Activated T-helper 1 cell treated with anti-CD3 and anti-CD28 coated beads, Interleukin-2, amount 50 U/mL, for 16 hours (primary cell): ENCODE measurements at places on chromosomes 16 and 17.

DNA sequence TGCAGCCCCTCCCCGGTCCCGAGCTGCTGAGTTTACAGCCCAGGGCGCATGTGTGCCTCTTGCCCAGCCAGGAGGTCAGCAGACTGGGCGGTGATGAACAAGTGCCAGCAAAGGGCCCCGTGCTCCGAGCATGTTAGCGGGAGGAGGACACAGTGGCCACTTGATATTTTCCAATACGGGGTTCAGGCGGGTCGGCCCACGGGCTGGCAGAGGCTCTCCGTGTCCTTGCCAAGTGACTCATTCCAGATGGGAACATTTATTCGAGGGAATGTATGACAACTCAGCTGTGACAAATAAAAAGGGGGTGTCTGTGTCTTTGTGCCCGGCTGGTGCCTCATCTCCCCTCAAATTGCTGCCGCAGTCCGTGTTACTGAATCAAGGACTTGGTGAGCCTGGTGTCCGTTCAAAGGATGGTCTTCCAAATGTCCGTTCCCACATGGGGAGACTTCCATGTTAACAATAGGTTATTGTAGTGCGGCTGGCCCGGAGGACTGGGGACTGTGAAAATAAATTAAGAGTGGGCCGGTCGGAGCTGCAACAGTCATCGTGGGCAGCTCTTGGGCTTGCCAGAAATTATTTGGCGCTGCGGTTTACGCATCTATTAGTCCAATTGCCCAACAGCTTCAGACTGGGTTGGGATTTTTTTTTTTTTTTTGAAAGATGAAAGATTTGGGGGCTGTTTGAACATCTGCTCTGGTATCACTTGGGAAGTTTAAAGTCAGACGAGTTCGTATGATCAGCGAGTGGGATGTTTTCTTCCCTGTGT is 174.0 kb upstream of the CIBAR2 start:
- DNase-seq = no peak

DNA sequence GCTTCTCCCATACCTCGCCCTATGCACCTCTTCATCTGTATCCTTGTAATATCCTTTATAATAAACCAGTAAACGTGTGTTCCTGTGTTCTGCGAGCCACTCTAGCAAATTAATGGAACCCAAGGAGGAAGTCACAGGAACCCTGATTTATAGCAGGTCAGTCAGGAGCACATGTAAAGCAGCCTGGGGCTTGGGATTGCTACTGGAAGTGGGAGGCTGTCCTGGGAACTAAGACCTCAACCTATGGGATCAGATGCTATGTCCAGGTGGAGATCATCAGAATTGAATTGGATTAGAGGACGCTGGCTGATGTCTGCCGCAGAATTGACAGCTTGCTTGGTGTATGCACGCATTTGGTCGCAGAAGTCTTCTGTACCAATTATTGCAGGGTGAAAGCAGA is 15.7 kb downstream of the WNT3 start:
- no peak for DNase-seq

- DNase-seq = no peak
Measured at GRCh38 chr17:35023538-35023937, 40.0 kb downstream of the RFFL start.

GRCh38 chr17:77209330-77209748 is 68.6 kb downstream of the SEC14L1 start:
- no peak for DNase-seq

- no peak for DNase-seq
Measured at GRCh38 chr17:76701471-76701967, 9.2 kb downstream of the MXRA7 start.

- DNase-seq = no peak
Measured at GRCh38 chr16:19696961-19697360, 21.1 kb downstream of the KNOP1 start.

DNA sequence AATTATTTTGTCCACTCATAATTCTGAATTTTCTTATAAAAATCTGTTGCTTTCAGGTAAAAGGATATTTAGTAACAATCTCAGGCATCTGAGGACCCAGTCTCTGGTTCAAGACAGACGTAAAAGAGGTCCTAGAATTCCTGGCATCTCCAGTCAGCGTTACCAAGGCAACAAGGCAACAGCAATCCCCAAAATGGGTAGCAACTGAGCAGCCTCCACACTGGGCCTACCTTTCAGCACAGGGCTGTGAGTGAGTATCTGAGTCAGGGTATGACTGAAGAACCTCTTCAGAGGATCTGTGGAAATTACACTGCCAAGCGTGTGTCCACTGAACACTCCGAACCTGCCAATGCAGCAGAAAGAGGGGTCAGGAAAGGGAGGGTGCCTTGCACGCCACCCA is 20.8 kb downstream of the FANCA start:
- DNase-seq = no peak

DNA sequence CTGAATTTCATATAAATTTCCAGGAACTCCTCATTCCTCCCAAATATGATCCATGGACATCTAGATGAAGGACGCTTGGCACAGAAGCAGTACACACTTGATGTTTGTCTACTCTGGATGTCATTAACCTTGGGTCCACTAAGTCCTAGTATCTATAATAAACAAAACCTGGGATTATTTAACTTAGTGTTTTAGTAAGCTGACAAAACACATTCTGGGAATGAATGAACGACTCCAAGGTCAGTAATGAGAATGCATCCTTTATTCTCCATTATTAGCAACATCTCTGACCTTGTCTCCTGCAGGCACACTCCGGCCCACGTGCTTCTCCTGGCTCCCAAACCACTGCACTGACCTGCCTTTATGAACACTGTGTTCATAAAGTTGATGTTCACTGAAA is 24.1 kb upstream of the CDYL2 start:
- no peak for DNase-seq

DNA sequence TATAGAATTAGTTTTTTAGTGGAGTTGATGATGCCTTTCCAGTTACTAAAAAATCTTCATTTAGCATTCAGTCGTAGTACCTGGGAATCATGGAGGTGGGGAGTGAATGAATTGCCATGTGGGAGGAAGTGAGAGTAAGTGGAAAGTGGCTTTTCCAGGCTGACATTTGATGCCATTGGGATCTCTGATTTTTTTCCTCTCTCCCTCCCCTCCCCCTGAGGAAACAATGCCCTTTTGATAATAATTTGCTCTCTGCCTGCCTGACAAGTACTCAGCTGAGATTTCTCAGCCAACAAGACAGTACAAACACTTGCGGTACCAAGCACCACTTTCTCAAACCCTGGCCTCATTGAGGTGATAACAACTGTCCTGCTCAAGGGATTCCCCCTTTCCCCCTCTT is 2.2 kb downstream of the UBE2Z start:
- no peak for DNase-seq

DNA sequence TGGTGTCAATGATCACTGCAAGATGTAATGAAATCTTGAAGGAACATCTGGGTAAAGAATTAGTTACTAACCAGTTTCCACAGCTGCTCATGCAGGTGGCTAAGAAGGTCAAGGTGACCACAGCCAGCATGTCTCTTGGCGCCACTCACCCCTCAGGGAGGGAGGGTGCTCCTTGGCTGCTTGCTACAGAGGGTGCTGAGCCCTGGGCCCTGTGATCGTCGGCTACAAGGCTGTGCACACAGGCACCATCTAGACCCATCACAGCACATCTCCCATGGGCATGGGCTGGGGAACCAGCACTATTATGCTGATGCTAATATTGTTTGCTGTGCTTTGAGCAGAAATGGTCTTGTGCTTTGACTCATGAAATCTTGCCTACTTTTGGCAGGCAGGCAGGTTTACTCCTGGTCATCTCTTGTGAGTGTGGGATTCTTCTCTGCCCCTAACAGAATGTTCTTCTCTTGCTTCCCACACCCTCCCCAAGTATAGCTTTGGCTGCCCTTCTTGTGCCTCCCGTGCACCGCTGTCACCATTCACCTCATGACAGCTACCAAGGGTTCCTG is 36.4 kb downstream of the TXNDC11 start:
- DNase-seq = no peak

DNA sequence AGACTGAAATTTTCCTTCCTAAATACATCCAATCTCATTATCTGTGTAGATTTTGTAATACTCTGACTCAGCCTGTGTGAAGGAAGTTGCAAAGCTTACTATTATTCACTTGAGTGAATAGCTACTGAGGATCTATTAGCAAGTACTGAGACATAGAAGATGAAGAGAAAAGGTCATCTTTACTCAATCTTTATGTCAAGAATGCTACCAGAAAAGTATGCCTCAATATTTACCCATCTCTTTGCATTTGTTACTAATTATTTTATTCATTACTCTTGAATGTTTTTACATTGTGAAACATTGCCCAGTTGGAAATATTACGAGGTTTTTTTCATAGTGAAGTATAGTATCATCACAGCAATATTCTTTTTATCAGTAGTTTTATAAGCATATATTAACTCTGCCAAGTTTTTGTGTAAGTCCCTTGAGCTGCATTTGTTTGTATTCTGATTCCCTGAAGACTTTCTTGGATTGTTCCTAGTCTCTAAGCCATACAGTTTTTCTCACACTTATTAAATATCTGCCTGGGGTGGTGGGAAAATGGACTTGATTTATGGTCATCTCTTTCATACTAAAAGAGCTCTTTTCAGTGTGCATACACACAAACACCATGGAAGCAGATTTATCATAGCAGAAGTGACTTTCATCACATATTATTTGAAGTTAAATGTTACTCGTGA is 110.4 kb downstream of the MRTFB start:
- no peak for DNase-seq

GRCh38 chr16:48684148-48684547 is 74.2 kb upstream of the N4BP1 start:
- no peak for DNase-seq

GRCh38 chr17:74245871-74246270 is 28.2 kb upstream of the DNAI2 start:
- no peak for DNase-seq
